Fibroblast of skin of abdomen (primary cell): ENCODE measurements at places on chromosomes 7 and 10.

DNA sequence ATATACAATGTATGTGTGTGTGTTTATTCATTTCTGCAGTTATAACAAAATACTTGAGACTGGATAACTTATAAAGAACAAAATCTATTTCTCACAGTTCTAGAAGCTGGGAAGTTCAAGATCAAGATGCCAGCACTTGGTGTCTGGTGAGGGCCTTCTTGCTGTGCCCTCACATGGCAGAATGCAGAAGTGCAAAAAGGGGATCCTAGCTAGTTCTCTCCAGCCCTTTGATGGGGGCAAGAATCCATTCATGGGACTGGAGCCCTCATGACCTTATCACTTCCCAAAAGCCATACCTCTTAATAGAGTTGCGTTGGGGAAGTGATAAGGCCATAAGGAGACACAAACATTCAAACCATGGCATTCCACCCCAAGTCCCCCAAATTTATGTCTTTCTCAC lies 8.4 kb downstream of the GRB10 start:
- no peak for DNase-seq

DNA sequence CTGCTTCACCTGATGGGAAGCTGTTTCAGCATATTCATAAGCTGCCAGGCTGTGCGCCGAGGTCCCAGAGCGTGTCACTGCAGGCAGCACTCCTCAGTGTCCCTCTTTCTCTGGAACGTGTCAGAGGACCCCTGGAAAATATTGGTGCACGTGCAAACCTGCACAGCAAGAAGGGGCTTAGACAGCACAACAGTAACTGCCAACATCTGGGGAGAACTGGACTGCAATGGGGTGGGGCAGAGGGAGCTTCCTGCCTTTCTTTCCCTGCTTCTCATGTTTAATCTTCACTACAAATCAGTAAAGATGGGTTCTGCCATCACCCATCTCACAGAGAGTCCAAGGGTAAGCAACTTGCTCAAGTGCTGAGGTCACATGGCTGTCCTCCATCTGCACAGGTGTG lies 86.5 kb upstream of the GPR26 start:
- no peak for DNase-seq

GRCh38 chr10:102605712-102606111 lies 38.6 kb upstream of the TRIM8 start:
- no peak for DNase-seq

GRCh38 chr10:8873310-8873709 lies 818.8 kb downstream of the GATA3 start:
- no peak for DNase-seq

DNA sequence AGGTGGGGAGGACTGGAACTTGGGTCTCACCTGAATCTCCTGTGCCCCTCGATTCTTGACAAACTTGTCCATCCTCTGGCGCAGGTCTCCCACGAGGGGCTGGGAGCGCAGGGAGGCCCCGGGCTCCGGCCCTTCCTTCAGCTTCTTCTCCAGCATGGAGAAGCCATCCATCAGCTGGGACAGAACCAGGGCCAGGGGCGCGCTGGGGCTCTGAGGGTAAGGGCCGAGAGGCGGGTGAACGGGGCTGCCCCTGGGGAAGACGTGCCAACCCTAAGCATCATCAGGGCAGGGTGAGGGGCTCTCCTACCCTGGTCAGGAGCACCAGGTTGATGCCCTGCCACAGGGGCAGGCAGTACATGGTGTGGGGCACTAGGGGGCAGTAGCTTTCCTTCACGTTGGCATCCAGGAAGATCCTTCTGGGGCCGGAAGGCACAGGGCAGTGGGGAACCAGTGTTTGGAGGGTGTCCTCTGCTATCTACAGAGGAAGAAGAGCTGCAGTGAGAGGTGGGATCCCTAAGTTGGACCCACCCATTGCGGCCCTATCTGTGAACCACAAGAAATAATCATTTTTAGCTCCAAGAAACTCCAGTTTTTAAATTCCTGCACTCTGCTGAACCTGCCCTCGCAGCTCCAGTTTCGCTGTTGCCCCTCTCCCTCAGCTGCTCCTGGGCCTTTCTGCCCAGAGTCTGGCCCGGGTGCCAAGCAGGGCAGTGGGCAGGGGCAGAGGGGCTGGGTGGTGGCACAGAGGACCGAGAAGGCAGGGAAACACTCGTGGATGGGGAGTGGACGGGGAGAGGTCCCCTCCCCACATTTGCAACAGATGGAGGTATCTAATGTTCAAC lies 10.8 kb upstream of the PYROXD2 start:
- peak; percentile 6 for DNase-seq

- no peak for DNase-seq
These were observed 34.7 kb downstream of the TCF7L2 start for GRCh38 chr10:112984756-112985155.

- DNase-seq = no peak
These were observed 48.9 kb upstream of the KDM7A start for GRCh38 chr7:140225562-140226249.

DNA sequence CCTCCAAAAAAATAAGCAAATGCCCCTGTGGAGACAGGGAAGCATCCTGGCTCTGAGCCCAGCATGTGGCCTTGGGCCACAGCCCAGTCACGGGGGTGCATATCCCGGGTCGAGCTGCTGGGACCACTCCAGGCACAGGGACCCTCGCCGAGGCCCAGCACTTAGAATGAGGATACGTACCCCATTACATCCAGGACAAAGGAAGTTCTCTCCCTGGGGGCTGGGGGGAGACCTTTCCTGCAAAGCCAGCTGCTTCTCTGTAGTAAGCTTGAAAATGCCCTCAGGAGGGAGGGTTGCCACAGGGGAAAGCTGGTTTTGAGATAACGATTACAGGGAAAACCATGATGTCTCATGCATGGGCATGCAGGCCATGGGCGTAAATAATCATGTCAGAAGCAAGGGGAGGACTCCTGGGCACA lies 75.5 kb downstream of the HIPK2 start:
- no peak for DNase-seq

DNA sequence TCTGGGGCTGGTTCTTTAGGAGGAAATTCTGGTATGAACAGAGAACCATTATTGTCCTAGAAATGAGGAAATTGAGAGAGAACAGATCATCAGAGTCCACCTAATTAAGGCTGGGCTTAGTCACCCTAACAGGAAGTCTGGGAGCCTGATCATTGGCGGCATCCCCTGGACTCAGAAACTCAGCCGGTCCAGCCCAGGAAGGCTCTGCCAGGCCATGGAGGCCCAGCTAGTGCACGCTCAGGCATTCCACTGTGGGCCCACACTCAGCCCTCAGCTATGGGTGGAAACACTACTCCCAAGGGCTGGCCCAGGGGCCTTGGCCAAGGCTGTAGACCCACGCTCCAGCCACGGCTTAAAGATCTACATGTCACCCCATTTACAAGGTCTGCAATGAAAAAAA lies 109.2 kb downstream of the PTPN20 start:
- peak; percentile 40 for DNase-seq

GRCh38 chr10:1384026-1384425 lies 327.8 kb downstream of the WDR37 start:
- no peak for DNase-seq

DNA sequence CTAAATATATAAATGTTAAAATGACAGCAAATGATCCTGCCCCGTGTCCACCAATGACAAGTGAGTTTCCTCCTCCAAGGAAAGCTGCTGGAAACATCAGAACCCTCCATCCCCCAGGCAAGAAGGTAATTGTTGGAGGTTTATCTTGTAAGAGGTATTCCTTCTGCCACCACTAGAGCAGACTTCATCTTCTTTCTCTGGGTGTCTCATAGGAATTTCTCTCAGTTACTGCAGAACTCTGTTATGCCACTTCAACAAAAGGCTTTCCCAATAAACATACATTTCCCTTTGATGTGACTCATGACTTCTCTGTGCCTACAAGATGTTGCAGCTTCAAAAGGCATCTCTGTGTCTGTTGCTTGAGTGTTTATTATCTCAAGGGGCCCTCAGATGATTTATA lies 279.1 kb downstream of the BMPER start:
- DNase-seq = peak; percentile 28
